H1 (cell line): ENCODE measurements at places on chromosomes 5 and 9.
A peak's percentile ranks its signal among the peaks of the same experiment; 100 is the strongest.

DNA sequence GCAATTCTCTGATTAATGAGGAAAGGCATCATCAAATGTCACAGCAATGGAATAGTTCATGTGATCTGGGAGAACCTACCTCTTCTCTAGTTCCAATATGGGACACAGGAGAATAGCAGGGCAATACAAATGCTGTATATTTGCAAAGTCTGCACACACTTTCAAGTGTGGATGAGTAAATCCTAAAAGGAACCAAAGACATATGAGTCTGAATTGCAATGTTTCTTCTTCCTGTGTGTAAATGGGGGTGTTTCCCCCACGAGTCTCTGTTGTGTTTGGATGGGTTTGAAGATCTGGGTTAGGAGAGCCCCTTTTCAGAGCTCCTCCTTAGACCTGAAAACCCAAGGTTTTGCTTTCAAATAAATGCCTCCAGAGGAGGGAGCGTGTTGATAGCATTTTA lies 26.9 kb downstream of the SLC46A2 start:
- no peak overlapping the region for H3K4me3 ChIP-seq
- no peak for DNase-seq
- H3K27ac ChIP-seq, result no peak overlapping the region
- H3K27me3 ChIP-seq, result no peaks in the 10 kb centered on the region
- 0 out of 2 replicates have a peak, but pooled peaks cover 2% of the 10 kb centered on the region for H3K36me3 ChIP-seq

GRCh38 chr5:128494516-128494915 lies 43.5 kb downstream of the FBN2 start:
- H3K36me3 ChIP-seq, result no peaks in the 10 kb centered on the region
- no peak overlapping the region for H3K27ac ChIP-seq
- peaks cover 3% of the 10 kb centered on the region; the same call in 1 of the 2 replicates for H3K4me1 ChIP-seq
- no peaks in the 10 kb centered on the region for H3K27me3 ChIP-seq

DNA sequence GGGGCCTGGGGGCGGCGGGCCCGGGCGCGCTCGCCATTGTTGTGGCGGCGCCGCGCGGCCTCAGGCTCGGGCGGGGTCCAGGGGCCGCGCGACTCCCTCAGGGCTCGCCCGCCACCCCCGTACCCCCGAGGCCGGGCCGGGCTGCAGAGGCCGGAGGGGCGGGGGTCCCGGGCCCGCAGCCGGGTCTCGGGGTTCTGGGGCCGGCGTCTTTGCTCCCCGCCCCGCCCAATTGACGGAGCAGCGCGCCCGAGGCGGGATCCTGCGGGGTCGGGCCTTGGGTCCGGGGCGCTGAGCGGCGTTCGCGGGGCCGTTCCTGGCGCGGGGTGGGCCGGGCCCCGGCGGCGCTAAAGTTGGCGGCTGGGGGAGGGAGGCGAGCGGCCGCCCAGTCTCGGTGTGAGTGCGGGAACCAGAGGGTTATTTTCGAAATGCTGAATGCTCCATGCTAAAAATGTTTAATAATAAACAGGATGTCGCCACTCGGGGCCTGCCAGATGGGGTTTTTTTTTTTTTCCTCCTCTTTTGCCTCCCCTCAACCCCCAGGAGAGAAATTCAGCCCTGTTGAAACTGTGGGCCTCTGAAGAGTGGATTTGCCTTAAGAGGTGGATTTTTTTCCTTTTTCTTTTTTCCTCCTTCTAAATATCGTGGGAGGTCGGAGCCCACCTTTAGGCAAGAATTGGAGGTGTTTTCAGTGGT lies 724 bp downstream of the PRRC2B start:
- no peaks in the 10 kb centered on the region for H3K27me3 ChIP-seq
- peaks cover 8% of the 10 kb centered on the region for H3K4me1 ChIP-seq
- 0 out of 2 replicates have a peak, but pooled peaks cover 3% of the 10 kb centered on the region for H3K36me3 ChIP-seq
- H3K27ac ChIP-seq, result peak overlapping the region; percentile 85
- DNase-seq, result no peak

DNA sequence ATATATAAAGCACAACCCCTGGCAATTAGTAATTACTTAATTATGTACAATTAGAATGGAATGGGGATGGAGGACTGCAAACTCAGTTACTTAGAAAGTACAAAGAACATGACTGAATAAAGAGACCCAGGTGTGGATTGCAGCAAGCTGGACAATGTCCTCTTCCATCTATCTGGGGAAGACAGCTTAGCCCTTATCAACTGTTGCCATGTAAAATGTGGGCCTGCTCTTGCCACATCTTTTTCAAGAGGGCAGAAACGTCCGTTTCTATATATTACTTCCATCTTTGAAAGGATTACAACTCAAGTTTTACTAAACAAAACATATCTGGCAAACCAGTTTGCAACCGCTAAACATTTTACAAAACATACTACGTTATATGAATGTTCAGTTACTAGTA lies 26.2 kb downstream of the GOLPH3 start:
- no peak overlapping the region for H3K4me3 ChIP-seq
- DNase-seq, result no peak
- H3K4me1 ChIP-seq, result no peaks in the 10 kb centered on the region
- no peaks in the 10 kb centered on the region for H3K27me3 ChIP-seq
- H3K27ac ChIP-seq, result no peak overlapping the region

DNA sequence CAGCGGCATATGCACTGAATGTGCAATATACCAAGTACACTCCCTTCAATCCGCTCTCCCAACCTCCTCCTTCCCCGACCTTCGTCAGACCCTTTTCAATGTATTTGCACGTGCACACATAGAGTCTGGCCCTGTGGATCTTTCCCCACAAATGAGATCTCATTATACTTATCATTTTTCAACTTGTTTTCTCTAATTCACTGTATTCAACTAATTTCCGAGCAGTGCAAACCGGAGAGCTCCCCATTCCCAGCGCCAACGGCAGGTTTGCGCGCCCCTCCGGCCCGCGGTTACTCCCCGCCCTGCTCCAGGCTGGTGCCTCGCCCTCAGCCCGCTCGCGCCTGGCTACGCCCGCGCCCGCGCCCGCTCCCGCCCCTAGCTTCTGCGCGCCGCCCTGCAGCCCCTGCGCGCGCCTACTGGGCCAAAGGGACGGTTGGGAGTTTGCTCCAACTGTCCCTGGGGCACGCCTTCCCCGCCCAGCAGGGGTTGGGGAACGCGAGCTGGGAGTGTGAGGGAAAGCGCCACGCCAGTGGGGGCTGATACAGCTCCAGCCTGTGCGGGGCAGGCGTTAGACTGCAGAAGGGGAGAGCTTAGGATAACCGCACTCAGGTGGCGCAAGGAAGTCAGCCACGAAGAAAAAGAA lies 3.3 kb upstream of the CDC20B start:
- H3K4me1 ChIP-seq, result peaks cover 7% of the 10 kb centered on the region
- peaks cover 28% of the 10 kb centered on the region for H3K27me3 ChIP-seq
- H3K36me3 ChIP-seq, result no peaks in the 10 kb centered on the region
- H3K27ac ChIP-seq, result no peak overlapping the region
- DNase-seq, result no peak
- H3K4me3 ChIP-seq, result peak overlapping the region; percentile 46

DNA sequence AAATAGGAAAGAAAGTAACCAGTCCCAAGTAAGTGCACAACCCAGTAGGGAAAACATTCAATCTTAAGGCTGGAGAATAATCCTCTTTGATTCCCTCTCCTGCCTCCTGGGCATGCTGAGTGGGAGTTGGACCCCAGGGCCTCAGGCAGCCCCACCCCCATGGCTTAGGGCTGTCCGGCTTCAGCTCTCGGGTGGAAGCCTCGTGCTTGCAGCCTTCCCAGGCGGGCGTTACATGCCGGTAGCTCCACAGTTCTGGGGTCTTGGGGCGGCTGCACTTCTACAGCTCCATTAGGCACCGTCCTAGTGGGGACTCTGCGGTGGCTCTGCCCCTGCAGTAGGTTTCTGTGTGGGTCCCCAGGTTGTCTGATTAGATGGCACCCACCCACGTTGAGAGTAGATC lies 10.1 kb downstream of the GLIPR2 start:
- no peaks in the 10 kb centered on the region for H3K36me3 ChIP-seq
- peaks cover 4% of the 10 kb centered on the region; the same call in 1 of the 2 replicates for H3K4me1 ChIP-seq
- no peaks in the 10 kb centered on the region for H3K27me3 ChIP-seq

- no peaks in the 10 kb centered on the region for H3K36me3 ChIP-seq
- no peak for DNase-seq
- H3K27me3 ChIP-seq, result no peaks in the 10 kb centered on the region
- peaks cover 13% of the 10 kb centered on the region for H3K4me1 ChIP-seq
- H3K4me3 ChIP-seq, result no peak overlapping the region
Measured at GRCh38 chr5:169013208-169013728, 287.7 kb downstream of the SLIT3 start.

- no peaks in the 10 kb centered on the region for H3K4me1 ChIP-seq
- DNase-seq, result no peak
- H3K27me3 ChIP-seq, result no peaks in the 10 kb centered on the region
Measured at GRCh38 chr5:31445041-31445600, 86.8 kb downstream of the DROSHA start.
